ENCODE measurements at places on chromosomes 3 and 15.

- no peak for DNase-seq
These were observed 297.3 kb downstream of the MECOM start for GRCh38 chr3:169365993-169366915.

- no peak for DNase-seq
These were observed 23.7 kb downstream of the PRR23E start for GRCh38 chr3:127216415-127217261.

GRCh38 chr3:110323349-110323748, 748.3 kb upstream of the NECTIN3 start:
- no peak for DNase-seq

DNA sequence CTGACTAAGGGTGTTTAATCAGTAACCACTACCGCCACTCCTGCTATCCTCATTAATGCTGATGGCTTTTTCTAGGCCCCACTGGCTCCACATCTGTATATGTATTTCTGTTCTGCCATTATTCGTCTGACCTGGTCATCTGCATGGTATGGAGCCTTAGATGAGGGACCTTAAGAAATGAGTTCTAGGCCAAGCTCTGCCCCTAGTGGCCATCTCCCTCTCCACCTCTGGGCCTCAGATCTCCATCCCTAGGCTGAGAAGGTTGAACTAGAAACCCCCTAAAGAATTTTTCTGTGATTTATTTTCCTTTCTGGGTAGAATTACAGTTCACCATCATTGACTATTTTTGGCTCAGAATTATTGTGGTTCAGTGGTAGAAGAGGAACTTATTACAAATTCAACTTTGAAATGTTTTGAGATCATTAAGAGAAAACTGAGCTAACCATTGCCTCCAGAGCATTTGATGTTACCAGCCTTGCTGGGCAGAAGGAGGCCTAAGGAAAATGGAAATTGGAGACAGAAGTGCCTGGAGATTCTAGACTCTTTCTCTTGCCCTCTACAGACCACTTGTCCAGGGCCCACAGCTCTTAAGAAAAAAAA, 325.2 kb upstream of the NR2E3 start:
- no peak for DNase-seq

DNA sequence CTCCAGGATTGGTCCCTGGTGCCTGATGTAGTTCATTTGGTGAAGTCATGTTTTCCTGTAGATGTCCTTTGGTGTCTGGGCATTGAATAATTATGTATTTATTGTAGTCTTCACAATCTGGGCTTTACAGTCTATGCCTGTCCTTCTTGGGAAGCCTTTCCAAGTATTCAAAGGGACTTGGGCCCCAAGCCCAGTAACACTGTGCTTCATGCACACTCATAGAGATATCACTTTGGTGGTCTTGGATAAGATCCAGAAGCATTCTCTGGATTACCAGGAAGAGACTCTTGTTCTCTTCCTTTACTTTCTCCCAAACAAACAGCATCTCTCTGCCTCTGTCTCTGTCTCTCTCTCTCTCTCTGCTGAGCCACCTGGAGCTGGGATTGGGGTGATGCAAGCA, 281.1 kb upstream of the GOLGA6L4 start:
- DNase-seq: no peak

DNA sequence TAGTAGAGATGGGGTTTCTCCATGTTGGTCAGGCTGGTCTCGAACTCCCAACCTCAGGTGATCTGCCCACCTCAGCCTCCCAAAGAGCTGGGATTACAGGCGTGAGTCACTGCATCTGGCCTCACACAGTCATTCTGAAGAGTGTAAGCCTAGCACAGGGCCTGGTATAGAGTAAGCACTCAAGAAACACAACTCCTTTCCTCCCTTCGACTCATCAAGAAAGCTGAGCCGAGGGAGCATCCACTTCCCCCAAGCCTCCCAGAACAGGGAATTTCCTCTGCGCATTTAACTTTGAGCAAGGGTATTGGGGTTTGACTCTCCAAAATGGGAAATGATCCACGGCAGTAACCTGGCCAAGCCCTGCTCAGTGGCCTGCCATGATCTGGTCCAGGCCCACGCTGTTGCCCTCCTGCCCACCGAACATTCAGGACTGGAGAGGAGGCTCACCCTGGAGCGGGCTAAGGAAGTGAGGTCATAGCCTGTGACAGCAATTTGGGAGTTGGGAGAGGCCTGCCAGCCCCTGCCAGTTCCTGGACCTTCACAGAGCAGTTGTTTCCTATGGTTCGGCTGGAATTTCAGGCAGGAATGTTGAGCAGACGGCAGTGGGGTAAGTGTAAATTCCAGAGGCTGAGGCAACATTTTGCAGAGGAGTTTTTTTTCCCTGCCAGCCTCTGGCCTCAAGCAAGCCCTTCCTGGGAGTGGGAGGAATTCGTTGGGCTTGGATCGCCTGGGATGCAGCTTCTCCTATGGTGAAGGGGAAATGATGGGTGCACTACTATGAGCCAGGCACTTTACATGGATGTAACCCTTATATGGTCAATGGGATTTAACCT, 21.2 kb upstream of the SMAD3 start:
- no peak for DNase-seq

GRCh38 chr3:104461431-104461830, 905.3 kb upstream of the ALCAM start:
- no peak for DNase-seq

GRCh38 chr3:48125013-48125705, 63.1 kb downstream of the CDC25A start:
- no peak for DNase-seq

DNA sequence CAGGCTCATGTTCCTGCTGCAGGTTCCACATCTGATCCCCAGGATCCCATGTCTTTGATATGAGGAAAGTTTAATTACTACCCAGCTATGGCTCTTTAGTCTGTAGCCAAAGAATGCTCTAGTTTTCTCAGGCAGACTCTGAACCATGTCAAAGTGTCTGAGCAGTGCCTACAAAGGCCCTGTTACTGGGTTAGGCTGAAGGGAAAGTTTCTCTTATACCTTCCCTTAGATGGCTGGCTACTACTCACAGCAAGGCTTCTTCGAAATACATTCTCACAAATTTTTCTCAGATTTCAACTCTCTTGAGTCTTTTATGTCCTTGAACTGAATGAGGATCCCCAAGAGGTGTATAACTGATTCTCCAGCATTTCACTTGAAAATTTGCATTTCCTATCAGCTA, 102.4 kb downstream of the NR1D2 start:
- DNase-seq: no peak

DNA sequence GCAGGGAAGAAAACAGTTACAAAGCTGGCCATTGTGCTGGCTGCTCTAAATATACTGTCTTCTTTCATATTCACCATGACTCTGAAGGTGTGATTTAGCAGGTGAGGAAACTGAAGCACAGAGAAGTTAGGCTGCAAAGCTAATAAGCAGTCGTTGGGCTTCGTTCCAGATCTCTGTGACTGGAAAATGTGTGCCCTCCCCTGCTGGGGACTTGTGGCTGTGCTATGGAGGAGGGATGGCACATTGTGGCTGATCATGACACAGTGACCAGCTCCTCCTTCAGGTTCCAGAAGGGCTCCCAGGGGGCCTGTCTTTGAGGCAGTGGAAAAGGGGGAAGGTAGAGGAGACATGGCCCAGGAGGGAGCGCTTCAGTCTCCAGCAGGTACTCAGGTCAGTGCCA, 19.2 kb downstream of the PXK start:
- DNase-seq: no peak

GRCh38 chr3:152199102-152199840, 69.5 kb upstream of the MBNL1 start:
- DNase-seq: no peak

- no peak for DNase-seq
These were observed 37.4 kb upstream of the P2RY12 start for GRCh38 chr3:151421938-151422337.

- DNase-seq: no peak
These were observed 191.9 kb upstream of the TSC22D2 start for GRCh38 chr3:150216041-150216811.

DNA sequence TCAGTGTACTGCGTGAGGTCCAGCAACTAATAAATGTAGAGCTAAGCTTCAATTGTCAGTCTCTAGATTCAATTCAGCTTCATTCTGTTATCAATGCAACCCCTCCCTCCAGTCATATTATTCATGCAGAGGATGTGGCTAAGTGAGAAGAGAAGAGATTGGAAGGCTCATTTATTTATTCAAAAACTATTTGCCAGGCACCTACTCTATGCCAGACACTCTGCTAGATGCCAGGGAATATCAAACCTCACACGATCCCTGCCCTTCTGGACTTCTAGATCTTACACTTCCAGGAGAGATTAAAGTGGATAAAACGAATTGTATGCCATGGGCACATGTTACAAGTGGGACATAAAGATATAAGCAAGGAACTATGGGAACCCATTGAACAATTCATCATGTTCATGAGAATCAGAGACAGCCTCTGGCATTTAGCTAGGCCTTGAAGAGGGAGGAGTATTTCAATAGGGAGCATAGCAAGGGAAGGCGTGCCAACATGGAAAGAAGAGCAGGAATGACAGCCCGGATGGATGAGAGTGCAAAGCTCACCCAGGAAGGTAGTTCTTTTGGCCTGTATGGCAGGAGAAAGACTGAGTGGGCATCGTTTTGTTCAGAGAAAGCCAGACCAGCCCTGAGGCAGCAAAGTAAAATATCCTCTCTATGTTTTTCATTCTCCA, 75.4 kb downstream of the FGF12 start:
- DNase-seq: no peak

DNA sequence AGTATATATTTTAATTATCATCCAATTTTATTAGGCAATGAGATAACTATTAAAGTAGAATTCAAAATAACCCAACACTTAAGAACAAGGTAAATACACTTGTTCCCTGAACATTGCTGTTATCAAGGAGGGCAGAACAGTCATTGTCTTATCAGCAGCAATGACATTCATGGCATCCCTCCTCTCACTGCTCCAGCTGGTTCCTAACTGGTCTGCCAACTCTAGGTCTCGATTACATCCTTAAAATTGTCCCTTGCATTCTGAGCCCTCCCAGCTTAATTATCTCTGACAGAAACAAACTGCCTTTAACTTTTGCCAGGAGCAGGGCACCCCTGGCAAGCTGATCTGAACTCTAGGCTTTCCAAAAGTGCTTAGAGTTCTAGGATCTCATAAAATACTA, 14.0 kb upstream of the DYNC1LI1 start:
- DNase-seq: no peak

- DNase-seq: no peak
These were observed 60.7 kb upstream of the CORO2B start for GRCh38 chr15:68518046-68518445.

DNA sequence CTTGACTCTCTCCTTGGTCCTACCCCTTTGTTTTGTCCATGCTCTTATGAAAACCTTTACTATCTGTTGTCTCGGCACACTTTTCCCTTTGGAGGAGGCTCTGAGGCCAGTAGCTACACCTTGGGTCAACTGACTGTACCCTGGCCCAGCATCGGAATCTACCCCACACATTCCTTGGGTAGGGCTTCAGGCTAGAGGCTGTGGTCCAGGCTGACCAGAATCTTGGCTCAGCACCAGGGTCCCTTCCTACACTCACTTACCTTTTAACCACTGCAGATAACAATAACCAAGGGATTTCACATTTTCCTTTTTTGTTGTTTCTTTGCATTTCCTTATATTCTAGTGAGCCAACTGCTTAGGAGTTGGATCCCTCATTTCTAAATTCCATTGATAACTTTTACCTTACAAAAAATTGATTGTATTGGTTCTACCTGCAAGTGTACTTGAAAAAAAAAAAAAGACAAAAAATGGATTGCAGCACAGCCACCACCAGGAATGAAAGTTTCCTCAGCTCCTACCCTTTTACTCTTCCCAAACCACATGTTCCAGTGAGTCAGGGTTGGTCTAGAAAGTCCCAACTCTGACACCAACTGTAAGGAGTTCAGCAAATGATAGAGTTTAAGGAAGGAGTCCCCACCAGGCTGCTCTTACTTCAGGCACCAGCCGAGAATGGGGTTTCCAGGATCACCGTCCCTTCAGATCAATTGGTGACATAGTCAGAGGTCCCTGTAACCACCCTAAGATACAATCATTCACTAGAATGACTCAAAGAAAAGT, 95.6 kb downstream of the FBLN2 start:
- DNase-seq: no peak

GRCh38 chr3:62454916-62455315, 81.6 kb upstream of the FEZF2 start:
- no peak for DNase-seq

DNA sequence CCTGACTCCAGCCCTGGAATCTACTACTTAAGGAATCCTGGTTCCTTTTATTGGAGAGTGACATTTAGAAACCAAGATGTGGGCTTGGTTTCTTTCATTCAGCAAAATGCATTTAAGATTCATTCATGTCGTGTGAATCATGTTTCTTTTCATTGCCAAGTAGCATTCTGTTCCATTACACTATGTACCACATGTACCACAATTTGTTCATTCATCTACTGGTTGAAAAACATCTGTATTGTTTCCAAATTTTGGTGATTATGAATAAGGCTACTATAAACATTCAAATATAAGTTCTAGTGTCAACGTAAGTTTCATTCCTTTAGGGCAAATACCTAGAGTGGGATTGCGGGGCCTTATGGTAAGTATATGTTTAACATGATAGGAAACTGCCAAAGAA, 264.2 kb downstream of the VPS13C start:
- DNase-seq: no peak

- no peak for DNase-seq
These were observed 33.4 kb upstream of the PLAAT1 start for GRCh38 chr3:193207290-193208273.

GRCh38 chr3:175489406-175489805, 630.3 kb downstream of the NAALADL2 start:
- no peak for DNase-seq
